ENCODE measurements at places on chromosomes 6 and 20. TPM values are rescaled to one million over a fixed set of nuclear protein-coding genes. Genes with fewer than 3 reads are reported as not detected.

AARS2 gene
- 4.7 TPM for total RNA-seq

- no peak overlapping the region for H3K4me3 ChIP-seq
- no peaks in the 10 kb centered on the region for H3K27me3 ChIP-seq
- H3K4me1 ChIP-seq, result peaks cover 17% of the 10 kb centered on the region
- peak; percentile 59 for DNase-seq
Measured at GRCh38 chr20:62617711-62618483, 24.4 kb upstream of the SLCO4A1 start.

DNA sequence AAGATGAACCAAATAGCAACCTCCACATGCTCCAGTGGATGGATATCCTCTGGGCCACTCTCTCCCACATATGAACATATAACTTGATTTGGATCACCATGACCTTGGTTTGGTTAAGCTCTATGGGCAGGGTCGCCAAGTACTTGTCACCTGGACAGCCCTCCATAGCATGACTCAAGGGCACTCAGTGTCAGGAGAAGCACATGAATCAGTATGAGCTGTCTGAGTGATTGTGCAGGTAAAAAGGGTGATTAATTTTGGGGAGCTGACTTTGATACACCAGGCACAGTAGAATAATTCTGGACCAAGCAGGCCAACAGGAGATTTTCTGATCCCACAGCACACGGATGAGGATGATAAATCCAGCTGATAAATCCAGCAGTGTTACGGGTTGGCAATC, 74.4 kb downstream of the OPRM1 start:
- no peaks in the 10 kb centered on the region for H3K36me3 ChIP-seq
- no peak for DNase-seq
- no peaks in the 10 kb centered on the region for H3K4me1 ChIP-seq
- no peak overlapping the region for H3K27ac ChIP-seq
- H3K4me3 ChIP-seq, result no peak overlapping the region
- H3K27me3 ChIP-seq, result no peaks in the 10 kb centered on the region

- peak within 1 kb of the TSS; percentile 65 for H3K4me3 ChIP-seq
- no peaks in the 10 kb centered on the region for H3K36me3 ChIP-seq
Measured at GRCh38 chr20:25584905-25585704, at the start of gene NINL. TSS of gene NINL (minus strand) at chr20:25585531. CDS start at chr20:25526587, 58,944 bp downstream.

- H3K4me1 ChIP-seq, result no peaks in the 10 kb centered on the region
- H3K27me3 ChIP-seq, result no peaks in the 10 kb centered on the region
- H3K4me3 ChIP-seq, result no peak overlapping the region
- no peaks in the 10 kb centered on the region for H3K36me3 ChIP-seq
Measured at GRCh38 chr6:127255286-127255685, 11.4 kb upstream of the RNF146 start.

- no peaks in the 10 kb centered on the region for H3K27me3 ChIP-seq
- H3K4me1 ChIP-seq, result no peaks in the 10 kb centered on the region
- no peak for DNase-seq
- H3K36me3 ChIP-seq, result no peaks in the 10 kb centered on the region
- no peak overlapping the region for H3K27ac ChIP-seq
Measured at GRCh38 chr6:5220443-5220842, 40.3 kb downstream of the LYRM4 start.

- no peaks in the 10 kb centered on the region for H3K27me3 ChIP-seq
- H3K36me3 ChIP-seq, result no peaks in the 10 kb centered on the region
- peak; percentile 34 for DNase-seq
- no peak overlapping the region for H3K27ac ChIP-seq
- no peaks in the 10 kb centered on the region for H3K4me1 ChIP-seq
Measured at GRCh38 chr6:100228834-100229441, 234.9 kb upstream of the MCHR2 start.

GRCh38 chr20:45058168-45058850, 42.6 kb downstream of the KCNS1 start:
- DNase-seq, result no peak
- H3K4me3 ChIP-seq, result no peak overlapping the region
- no peaks in the 10 kb centered on the region for H3K36me3 ChIP-seq
- H3K4me1 ChIP-seq, result no peaks in the 10 kb centered on the region

- no peaks in the 10 kb centered on the region for H3K36me3 ChIP-seq
- H3K27me3 ChIP-seq, result no peaks in the 10 kb centered on the region
- H3K27ac ChIP-seq, result no peak overlapping the region
Measured at GRCh38 chr6:110449541-110449895, 26.9 kb downstream of the SLC22A16 start.

DNA sequence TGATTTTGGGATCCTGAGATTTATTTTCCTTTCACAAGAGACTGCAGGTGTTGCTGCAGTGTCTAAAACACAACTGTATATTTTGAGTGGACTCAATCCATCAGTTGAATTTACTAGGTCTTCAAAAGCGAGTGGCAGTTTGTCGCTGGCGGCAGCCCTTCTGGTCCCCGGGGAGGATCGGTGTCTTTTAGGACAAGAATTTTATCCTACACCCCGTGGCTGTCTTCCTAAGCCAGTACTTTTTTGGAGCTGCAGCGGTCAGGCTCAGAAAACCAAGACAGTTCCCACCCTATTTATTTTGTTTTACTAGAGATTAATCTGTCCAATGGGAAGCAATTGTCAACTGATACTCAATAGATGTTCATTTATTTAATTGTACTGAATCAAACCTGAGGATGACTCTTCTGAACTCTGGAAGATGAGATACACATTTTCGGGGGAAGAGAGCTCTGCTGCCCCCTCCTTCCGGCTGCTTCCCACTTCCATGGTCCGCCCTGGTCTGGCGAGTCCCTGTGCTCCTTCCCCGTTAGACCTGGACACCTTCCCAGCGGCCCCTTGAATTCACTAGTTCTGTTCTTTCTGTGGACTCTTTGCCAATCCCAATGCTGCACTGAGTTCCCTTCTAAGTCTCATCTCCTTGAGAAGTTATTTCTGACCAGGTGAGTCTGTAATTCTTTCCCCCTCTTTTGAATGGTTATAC, 90.6 kb downstream of the ERMARD start:
- H3K27me3 ChIP-seq, result no peaks in the 10 kb centered on the region
- H3K4me3 ChIP-seq, result no peak overlapping the region
- H3K4me1 ChIP-seq, result no peaks in the 10 kb centered on the region
- DNase-seq, result no peak

GRCh38 chr20:4074877-4075455, 59.6 kb upstream of the RNF24 start:
- no peaks in the 10 kb centered on the region for H3K36me3 ChIP-seq
- DNase-seq, result no peak
- no peaks in the 10 kb centered on the region for H3K27me3 ChIP-seq
- H3K4me1 ChIP-seq, result no peaks in the 10 kb centered on the region

- no peak overlapping the region for H3K4me3 ChIP-seq
- H3K27ac ChIP-seq, result no peak overlapping the region
- no peaks in the 10 kb centered on the region for H3K36me3 ChIP-seq
- peaks cover 16% of the 10 kb centered on the region for H3K27me3 ChIP-seq
Measured at GRCh38 chr6:168145747-168146596, 67.0 kb upstream of the FRMD1 start.

Data from gastrocnemius medialis (tissue), 4 donors.